ENCODE measurements at places on chromosomes 11 and 22.

GRCh38 chr11:76748948-76749347 lies 34.2 kb upstream of the TSKU start:
- no peak for DNase-seq

DNA sequence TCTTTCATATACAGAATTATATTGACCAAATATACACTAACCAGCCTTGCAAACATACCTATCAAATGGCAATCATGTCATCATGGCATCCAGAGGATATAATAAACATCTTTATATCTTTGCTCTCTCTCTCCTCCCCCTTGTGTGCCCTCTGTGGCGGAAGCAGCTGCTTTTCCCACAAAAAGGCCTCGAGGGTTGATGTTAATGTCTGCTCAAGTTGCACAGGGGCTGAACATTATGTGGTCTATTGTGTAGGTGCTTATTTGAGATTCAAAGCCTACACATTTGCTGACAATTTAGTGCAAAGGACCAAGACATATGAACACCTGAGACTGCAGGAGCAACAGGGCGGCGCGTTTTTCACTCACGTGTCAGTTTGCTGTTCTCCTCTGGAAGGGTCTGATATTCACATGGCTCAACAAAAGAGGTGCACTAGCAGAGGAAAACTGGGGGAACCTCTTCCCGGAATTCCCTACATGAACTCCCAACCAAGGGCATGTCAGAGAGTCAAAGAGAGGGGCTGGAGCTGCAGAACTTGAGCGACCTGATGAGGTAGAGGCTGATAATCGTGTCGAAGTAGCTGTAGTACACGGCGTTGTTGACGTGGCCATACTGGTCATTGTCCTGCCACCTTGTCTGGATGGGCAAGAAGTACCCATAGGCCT lies 138.8 kb downstream of the RCN1 start:
- DNase-seq: no peak

- no peak for DNase-seq
Observed at GRCh38 chr11:46736615-46737014, 17.6 kb downstream of the F2 start.

GRCh38 chr11:44727373-44728287 lies 868 bp downstream of the TSPAN18 start:
- peak; percentile 52 for DNase-seq

DNA sequence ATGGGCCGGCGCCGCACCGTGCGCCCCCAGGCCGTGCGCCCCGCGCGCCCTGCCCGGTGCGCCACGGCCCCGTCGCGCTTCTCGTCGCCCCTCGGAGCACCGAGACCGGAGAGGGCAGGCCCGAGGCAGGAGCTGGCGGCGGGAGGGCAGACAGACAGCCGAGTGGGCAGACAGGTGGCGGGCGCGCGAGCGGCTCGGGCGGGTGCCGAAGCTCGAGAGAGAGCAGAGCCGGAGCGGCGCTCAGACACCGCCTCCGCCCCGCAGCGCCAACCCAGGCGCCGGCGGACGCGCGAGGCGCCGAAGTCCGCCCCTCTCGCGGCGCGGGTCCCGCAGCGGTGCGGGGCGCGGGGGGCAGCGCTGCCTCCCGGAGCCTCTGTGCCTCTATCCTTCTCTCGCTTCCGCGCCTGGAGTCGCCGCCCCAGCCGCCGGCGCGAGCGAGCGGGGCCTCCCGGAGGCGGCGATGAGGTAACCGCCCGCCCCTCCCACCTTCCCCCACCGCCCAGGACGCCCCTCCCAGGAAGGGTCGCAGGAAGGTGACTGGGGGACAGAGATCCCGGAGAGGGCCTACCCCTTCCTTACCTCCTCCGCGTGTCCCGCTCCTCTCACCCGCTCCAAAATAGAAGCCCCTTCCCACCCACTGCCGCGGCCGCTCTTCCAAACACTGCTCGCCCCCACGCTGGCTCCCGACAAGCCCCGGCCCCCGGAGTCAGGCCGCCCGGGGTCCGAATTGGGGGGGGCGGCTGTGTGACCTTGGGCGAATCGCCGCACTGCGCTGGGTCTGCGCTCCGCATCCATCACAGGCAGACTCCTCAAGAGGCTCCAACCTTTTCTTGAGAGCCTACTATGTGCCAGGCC lies at the start of gene RASL10A:
Gene RASL10A, minus strand, starts transcription at position 412 of the 855 bp plus-strand sequence. CDS start 451 bp downstream, outside the sequence.
- peak; percentile 5 for DNase-seq

GRCh38 chr11:88384669-88385005 lies 47.1 kb upstream of the CTSC start:
- DNase-seq: no peak

GRCh38 chr11:17770917-17771316 lies 36.3 kb downstream of the KCNC1 start:
- no peak for DNase-seq

GRCh38 chr22:39028281-39028680 lies 7.4 kb downstream of the APOBEC3D start:
- no peak for DNase-seq

DNA sequence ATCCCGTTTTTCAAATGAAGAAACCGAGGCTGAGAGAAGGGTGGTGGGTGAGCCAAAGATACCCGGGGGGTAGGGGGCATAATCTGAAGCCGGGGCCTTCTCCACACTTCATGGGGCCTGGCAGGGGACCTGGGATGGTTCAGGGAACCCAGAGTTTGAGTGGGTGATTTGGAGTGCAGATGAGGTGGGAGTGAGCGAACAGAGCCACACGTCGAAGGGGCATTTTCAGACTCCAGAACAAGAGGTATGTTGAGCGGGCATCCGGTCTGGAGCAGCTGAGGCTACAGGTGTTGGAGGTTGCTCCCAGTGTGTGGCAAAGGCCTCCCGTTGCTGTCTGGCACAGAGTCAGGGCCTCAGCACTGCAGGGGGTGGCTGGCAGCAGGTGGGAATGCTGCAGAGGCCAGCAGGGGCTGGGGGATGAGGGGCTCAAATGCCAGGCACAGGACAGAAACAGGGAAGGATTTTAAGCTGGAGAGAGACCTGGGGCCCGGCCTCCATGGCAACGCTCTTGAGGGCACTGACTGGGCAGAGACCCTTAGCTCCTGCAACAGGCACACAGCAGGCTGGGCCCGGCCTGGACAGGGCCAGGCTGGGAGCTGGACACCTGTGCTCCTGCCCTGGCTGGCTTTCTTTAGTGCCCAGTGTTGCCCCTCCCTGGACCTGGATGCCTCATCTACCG lies 46.2 kb downstream of the WNT11 start:
- DNase-seq: no peak

GRCh38 chr22:23705358-23705757 lies 14.5 kb downstream of the RGL4 start:
- DNase-seq: no peak

GRCh38 chr11:91404344-91404743 lies 820.3 kb upstream of the FAT3 start:
- no peak for DNase-seq

DNA sequence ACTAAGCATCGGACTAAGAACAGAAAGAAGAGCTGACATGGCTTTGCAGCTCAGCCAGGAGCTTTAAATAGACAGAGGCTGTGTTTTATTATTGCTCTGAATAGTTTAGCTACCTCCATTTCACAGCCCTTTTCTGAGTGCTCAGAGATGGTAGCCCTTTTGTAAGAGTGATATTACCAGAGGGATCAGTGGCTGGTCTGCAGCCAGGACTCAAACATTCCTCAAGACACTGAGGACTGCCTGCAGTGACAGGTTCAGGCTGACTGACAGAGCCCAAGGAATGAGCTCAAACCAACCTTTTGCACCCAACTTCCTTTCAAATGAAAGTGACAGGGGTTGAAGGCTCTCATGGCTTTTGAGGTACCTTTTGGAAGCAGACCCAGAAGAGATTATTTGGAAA lies 189.0 kb downstream of the DDX10 start:
- DNase-seq: no peak

- peak; percentile 89 for DNase-seq
Observed at GRCh38 chr11:122094836-122095235, 21.2 kb downstream of the BLID start.

DNA sequence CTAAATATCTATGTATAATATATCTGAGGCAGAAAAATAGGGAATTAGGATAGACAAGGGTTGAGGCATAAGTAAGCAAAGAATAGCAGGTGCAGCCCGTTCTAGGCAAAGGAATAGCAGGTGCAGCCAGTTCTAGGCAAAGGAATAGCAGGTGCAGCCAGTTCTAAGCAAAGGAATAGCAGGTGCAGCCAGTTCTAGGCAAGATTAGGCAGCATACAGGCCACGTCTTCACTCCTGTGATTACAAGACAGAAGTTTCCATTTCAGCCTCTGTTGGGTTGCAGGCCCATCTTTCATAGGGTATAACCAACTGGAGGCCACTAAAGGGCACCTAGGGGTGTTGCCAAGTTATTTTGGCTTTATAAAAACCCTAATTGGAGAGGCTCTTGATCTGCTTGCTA lies 28.8 kb upstream of the CHORDC1 start:
- peak; percentile 90 for DNase-seq

DNA sequence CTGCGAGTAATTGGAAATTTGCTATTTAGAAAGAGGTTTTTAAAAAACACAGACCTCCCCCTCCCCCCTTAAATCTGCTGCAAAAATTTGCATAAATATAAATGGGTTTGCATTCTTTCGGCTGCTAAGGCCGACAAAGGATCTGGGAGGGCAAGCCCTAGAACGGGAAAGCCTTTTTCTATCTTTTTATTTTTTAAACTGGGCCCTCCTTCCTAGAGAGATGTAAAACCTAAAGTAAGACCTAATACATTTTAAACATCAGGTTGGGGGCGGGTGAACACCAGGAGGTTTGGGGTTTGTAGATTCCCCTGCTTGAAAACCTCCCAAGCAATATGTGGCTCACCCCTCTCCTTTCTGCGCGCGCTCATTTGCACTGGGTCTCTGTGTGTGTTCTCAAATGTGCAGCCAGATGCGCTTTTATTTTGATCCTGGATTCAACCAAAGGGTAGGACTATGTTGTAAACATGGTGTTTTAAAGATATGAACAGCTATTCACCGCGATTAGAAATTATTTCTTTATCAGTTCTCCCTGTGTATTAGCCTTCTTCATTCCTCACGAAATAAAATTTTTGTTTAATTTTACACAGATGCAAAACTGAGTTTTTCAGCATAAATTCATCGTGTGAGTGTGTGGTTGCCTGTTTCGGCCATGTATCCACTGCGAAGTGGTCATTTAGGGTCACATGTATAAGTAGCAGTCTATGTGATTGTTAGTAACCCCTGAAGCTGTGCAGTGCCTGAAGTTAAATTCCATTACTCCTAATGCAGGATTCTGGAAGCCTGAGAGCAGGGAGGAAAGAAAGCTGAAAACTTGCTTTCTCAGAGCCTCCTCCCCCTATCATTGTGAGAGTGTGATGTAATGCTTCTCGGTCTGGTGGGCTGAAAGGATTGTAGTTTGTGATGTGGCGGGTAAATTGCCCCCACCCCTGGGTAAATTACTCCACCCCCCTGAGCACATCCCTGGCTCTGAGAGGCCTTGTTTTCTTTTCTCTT lies 988 bp downstream of the TNRC6B start:
- DNase-seq: peak; percentile 39

DNA sequence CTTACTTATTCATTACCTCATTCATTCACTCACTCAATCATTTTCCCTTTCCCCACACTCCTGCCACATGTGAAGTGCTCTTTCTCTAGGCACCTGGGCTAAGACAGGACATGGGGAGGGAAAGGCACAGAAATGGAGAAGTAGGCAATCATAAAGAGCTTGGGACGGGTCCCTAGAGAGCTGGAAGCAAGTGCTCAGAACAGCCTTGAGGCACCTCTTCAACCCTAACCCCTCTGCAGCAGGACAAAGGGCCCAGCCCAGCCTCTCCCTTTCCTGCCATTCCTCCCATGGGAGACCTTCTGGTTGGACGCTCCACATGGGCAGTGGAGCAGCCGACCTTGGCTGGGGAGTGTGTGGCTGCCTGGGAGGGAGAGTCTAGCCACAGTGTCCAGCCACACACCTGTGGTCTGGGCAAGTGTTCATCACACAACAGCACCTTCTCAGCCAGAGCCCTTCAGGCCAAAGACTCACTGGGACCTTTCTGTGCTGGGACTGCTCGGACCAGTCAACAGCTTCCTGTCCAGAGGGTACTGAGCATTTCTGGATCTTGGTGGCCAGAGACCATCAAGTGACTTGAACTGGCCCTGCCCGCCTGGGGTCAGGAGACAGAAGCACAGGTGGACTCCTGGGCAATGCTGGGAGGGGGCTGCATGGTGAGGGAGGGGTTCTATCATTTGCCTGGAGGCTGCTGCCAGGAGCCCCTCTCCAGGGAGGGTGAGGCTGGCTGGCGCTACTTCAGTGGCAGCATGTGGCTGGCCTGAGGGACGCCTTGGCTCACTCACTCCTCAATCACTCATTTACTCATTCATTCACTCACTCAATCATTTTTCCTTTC lies 1.0 kb upstream of the MUC5AC start:
- no peak for DNase-seq

GRCh38 chr11:109960831-109961230 lies 132.4 kb upstream of the ZC3H12C start:
- DNase-seq: no peak

- DNase-seq: no peak
Observed at GRCh38 chr11:37858398-37858797, 1260.4 kb upstream of the RAG2 start.

DNA sequence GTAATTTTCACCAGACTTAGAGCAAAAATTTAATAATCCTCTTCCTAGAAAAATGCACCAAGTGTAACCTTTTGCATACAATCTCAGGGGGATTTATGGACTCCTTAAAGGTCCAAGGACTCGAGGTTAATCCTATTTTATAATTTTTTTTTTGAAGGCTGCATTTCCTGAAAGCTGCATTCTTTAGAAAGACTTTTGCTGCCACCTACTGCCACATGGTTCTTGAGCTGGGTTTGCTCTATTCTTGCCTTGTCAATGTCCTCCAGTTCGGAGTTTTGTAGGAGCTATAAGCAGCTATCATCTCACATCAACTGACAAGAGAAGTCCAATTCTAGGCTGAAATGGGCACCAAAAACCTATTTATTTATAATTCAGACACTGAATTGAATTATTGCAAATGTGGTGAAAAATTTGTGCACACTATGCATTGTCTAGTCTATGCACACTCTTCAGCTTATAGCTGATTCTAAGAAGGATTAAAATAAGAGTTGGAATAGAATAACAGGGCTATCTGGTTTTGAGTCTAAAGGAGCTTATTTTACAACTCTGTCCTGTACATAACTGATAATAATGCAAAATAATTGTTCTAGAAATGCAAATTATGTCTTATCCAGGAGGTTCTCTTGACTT lies 31.3 kb downstream of the TRAF6 start:
- DNase-seq: peak; percentile 18
